Stimulated activated CD8-positive, alpha-beta memory T cell treated with anti-CD3 and anti-CD28 coated beads, Interleukin-4, amount 100 ng/mL, for 24 hours (primary cell): ENCODE measurements at places on chromosomes 1 and 21.

DNA sequence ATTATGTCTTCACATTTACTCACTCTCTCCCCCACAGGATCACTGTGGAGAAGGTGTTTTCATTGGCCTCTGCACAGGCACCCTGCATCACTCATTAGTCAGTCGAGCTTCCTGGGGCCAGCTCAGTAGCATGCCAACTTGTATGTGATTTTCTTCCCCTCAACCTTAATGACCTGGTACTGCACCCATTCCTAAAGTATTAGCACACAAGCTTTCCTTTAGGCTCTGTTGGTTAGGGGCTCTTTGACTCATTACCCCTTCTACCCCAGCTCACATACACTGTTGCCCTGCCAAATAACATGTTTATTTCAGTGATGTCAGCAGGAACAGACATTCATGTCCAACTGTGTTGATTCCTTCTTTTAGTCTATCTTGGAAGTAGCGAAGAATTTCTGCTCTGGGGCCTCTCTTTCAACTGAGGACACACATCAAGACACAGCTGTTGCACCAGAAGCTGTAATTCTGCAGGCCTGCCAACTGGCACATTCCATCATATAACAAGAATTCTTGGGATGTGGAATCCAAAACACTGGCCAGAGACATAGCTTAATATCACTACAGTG lies 603.5 kb upstream of the ADAMTS5 start:
- DNase-seq, result no peak

GRCh38 chr1:63836830-63837229 lies 63.0 kb downstream of the ROR1 start:
- no peak for DNase-seq

GRCh38 chr1:109112056-109112651 lies 1.8 kb upstream of the ELAPOR1 start:
- DNase-seq, result no peak

- no peak for DNase-seq
Measured at GRCh38 chr1:58779059-58779754, 4.6 kb downstream of the JUN start.
